ENCODE measurements at places on chromosomes 1 and 21. TPM values are rescaled to one million over a fixed set of nuclear protein-coding genes. Genes with fewer than 3 reads are reported as not detected.

Gene CLDN8
- not detected for total RNA-seq

Gene C1orf185
- total RNA-seq, result not detected

Gene PIK3CD
- 16.8 TPM for total RNA-seq

Gene FCRL2
- total RNA-seq, result not detected

GRCh38 chr1:72570815-72571214, 288.5 kb upstream of the NEGR1 start:
- DNase-seq, result no peak

DNA sequence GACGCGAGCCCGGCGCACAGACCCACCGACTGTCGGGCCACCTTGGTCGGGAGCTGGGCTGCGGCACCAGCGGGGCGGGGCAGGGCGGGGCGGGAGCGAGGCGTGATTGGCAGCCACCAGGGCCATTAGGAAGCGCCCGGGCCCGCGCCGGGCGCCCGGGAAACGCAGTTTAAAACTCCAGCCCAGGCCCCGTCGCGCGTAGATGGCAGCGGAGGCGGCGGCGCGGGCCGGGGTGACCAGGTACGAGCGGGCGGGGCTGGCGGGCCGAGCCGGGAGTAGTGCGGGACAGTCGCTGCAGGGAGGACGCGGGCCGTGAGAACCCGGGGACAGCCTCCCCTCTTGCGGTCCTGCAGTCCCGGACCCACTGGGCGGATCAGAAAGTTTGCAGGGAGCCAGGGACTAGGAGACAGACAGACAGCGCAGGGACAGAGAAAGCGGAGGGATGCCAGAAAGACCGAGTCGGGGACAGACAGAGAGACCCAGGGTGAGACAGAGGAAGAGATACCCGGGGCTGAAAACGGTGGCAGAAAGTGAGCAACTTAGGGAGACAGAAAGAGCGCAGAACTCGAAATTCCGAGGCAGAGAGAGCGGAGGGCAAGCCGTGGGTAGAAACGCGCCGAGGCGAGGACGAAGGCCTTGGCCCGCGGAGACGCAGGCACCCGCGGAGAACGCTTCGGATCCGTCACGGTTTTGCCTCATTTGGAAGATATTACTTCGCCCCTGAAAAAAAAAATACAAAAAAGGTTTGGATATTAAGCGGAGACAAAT, at the start of gene DMBX1:
Gene DMBX1, plus strand, starts transcription at position 199 of the 768 bp plus-strand sequence. CDS start 17,175 bp downstream, outside the sequence.
- DNase-seq, result peak; percentile 93

- no peak for DNase-seq
These were observed 2.8 kb upstream of the STMN1 start for GRCh38 chr1:25909040-25909439.

DNA sequence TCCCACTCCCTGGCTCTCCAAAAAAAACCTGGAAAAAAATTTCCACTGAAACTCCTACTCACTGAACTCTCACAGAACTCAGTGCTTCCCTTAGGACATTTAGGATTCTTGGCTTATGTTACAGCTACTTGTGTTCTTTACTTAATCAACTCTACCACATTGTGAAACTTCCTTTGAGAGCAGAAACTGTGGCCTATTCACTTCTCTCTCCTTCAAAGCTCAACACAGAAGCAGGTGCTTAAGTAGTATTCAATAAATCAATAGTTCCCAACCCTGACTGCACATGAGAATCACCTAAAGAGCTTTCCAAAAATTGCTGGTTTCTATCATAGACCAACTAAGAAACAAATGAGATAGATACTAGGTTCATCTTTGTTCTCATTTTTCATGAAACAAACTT, 67.9 kb upstream of the DMRTA2 start:
- no peak for DNase-seq

GRCh38 chr1:17776426-17776825, 21.3 kb downstream of the ACTL8 start:
- no peak for DNase-seq

DNA sequence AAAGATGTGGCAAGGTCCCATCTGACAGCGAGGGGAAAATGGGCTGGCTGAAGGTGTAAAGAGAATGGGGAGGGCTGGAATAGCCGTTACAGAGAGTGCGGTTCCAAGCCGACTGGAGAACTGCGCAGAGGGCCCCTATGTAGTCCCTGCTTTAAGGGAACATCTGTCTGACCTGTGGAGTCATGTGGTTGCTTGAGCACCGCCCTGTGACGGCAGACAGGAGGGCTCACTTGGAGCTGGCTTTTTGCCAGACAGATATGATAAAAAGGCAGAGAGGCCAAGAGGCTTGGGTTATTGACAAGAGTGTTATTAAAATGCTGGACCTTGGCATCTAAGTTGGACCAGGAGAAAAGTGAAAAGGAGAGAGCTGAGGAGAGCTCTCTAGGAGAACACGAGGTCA, 5.9 kb upstream of the PTPRF start:
- DNase-seq, result no peak

DNA sequence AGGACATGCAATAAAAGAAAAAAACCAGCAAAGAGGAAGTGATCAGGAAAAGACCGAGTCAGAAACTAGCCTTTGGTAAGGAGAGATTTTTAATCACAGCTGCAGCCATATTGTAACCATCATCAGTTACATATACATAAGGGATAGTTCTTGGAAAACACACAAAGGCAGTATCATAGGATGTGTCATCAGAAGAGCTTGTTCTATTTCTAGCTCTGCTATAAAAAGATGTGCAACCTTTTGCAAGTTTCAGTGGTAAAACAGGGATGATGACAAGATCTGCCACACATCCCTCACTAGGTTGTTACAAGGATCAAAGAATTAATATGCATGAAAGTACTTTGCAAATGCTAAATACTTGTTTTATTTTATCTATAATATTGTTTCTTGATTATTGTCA, 342.0 kb downstream of the VAV3 start:
- no peak for DNase-seq

DNA sequence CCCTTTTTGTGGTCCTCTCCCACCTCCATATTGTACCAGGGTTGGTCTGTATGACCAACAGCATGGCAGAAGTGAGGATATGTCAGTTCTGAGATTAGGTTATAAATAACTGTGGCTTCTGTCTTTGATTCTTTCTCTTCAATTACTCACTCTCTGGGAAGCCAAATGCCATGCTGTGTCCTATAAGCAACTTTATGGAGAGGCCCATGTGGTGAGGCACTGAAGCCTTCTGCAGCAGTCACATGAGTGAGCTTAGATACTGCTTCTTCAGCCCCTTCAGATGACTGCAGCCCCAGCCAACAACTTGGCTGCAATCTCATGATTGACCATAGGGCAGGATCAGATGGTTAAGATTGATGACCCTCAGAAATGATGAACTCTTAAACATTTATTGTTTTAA, 34.0 kb upstream of the SAMD13 start:
- no peak for DNase-seq
